ENCODE measurements at places on chromosomes 5 and 9.

- no peak for DNase-seq
Measured at GRCh38 chr9:64015136-64015535, 1269.9 kb downstream of the FOXD4L5 start.

DNA sequence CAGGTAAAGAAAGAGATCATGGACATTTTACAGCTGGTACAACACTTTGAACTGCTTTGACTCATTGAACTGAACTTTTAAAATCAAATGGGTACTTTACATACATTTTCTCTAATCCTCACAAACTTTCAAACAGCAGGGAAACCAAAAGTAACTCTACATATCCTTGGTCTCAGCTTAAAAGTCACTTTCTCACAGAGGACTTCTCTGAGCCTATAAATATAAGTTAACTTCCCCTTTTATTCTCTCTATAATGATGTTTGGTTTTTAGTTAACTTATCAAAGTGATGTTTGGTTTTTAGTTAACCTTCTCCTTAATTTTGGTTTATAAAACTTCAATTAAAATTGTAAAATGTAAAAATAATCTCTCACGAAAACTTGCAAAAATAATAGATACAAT, 209.8 kb downstream of the MCTP1 start:
- DNase-seq = no peak

- DNase-seq = no peak
Measured at GRCh38 chr9:69143291-69143690, 30.8 kb upstream of the TJP2 start.

GRCh38 chr9:89137542-89138462, 40.8 kb downstream of the SHC3 start:
- peak; percentile 93 for DNase-seq

DNA sequence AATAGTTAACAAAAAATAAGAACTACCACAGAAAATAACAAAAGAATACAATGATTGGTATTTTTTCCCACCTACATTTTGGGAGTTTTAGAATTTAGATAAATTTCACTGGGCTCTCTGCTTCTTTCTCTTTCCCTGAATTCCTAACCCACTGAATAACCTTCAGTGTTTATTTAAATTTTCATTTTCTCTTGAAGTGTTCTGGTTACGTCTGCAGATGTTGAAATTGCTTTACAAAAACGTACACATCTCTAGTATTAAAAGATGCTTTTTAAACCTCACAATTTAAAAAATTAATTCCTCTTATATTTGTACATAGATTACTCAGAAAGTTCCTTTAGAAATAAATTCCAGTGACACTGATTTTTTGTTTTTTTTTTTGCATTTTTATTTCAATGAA, 158.7 kb upstream of the TUT7 start:
- peak; percentile 24 for DNase-seq

DNA sequence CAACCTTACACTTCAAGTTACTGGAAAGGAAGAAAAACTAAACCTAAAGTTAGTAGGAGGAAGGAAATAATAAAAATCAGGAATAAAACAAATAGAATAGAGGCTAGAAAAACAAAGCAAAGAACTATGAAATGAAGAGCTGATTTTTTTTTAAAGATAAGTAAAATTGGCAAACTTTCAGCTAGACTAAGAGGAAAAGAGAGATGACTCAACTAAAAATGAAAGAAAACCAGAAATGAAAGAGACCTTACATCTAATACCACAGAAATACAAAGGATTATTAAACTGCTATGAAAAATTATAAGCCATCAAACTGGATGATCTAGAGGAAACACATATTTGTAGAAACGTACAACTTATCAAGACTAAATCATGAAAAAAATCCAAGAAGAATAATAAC, 60.0 kb downstream of the PRRC1 start:
- DNase-seq = no peak

- no peak for DNase-seq
Measured at GRCh38 chr9:7153566-7153965, 395.8 kb downstream of the KDM4C start.

DNA sequence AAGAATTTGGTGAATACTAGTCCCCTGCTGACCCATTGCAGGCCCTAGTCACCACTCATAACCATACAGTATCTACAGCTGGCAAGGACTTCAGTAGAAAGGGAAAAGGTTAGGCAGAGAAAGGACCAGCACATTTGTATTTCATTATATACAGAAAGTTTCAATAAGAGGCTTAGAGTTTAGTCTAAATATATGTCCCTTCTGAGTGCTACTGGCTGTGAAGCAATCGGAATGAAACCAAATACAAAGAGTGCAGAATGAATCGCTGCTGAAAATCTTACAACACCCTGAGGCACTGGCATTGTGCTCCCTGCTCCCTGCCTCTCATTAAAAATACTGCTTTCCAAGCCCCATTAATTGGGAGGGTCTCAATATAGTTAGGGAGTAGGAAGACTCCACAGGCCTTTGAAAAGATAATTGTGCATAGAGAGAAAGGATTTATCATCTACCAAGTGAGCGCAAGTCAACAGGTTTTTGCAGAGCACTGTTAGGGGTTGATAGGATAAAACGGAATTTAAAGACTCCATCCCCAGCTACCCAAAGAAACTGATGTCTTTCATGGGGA, 110.8 kb downstream of the SLC1A3 start:
- no peak for DNase-seq

Data from AG10803 (cell line).